ENCODE measurements at places on chromosomes 2 and 18. TPM values are rescaled to one million over a fixed set of nuclear protein-coding genes. Genes with fewer than 3 reads are reported as not detected.

CNGA3 gene
- total RNA-seq: 0.13 TPM

CD226 gene
- 0.53 TPM for total RNA-seq

PXDN gene
- 110 TPM for total RNA-seq

REG3A gene
- total RNA-seq: not detected

CRYGD gene
- total RNA-seq: not detected

POTEJ gene
- not detected for total RNA-seq

PRKAG3 gene
- 0.40 TPM for total RNA-seq

TRIM43 gene
- not detected for total RNA-seq

Measured in aortic smooth muscle cell (primary cell).